Pancreas (tissue), 10 donors: ENCODE measurements at places on chromosomes 3 and 15. TPM values are rescaled to one million over a fixed set of nuclear protein-coding genes. Genes with fewer than 3 reads are reported as not detected.

The DPH3 gene
- total RNA-seq, result 4.1 TPM

The ETV5 gene
- 33.4 TPM for total RNA-seq

The PLA2G4D gene
- total RNA-seq, result not detected

The WDR49 gene
- 0.22 TPM for total RNA-seq

The GABRR3 gene
- total RNA-seq, result not detected

The PLIN1 gene
- total RNA-seq, result 0.47 TPM

The SYNPR gene
- total RNA-seq, result 1.4 TPM

The GOLGA8S gene
- 1.6 TPM for total RNA-seq

The ARPIN gene
- total RNA-seq, result 37.6 TPM

- peak; percentile 47 for DNase-seq
Observed at GRCh38 chr3:57803647-57804081, 47.6 kb downstream of the SLMAP start.

DNA sequence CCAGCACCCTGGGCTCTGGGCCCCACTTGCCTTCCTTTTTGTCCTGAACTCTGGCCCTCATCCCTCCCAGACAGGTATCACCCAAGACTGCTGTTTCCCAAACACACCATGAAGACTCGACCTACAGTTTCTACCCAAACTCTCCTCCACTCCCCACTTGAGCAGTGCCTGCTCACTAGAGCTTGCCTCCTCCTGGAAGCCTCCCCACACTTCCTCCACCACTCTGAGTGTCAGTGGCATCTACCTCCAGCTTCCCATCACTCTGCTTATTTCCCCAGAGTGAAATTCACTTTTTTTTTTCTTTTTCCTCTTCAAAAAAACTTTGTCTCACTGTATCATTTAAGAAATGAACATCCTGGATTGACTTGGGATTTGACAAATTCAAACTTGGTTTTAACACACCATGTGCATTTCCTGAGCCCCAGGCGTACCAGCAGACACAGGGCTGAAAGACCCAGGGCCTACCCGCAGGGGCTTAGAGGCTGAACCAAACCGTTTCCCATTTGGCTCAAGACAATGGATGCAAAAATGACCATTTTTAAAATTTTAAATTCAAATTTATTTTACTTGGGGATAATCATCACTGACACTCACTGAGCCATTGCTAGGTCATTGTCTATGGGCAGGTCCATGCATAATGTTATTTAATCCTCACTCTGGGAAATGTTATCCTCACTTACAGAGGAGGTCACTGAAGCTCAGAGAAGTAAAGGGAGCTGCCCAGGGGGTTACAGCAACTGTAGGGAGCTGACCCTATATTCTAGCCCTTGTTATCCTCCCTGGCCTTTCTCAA lies 62.3 kb downstream of the IQSEC1 start:
- no peak for DNase-seq

DNA sequence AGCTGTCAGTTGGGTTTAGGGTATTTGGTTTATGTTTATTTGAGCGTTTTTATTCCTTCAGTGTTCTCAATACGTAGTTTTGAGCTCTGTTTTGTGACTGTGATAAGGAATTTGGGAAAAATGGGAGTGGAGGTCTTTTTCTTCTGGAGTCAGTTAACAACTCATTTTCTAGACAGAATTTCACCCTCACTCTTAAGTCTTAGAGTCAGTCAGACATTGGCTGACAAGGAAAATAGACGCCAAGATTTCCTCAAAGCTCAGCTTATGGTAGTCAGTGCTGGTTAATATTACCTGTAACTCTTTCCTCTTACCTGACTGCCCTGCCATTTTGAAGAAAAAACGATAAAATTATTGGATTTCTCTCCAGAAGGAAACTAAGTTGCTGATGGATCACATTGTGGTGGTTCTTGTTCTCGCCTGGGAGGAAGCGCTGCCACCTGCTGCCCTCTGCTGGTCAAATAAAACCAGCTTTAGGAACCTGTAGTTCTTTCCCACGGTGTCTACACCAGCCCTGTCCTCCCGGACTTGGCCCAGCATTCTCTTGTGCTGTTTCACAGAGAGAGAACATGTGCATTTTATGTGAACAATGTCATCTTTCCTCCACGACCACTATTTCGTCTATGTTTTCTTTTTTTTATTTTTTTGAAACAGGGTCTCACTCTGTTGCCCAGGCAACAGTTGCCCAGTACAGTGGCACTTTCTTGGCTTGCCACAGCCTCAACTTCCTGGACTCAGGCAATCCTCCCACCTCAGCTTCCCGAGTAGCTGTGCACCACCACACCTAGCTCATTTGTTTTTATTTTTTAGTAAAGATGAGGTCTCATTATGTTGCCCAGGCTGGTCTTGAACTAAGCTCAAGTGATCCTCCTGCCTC lies 41.4 kb upstream of the UMPS start:
- DNase-seq, result peak; percentile 88

- DNase-seq, result no peak
Observed at GRCh38 chr3:100844063-100844936, 135.0 kb downstream of the TFG start.

DNA sequence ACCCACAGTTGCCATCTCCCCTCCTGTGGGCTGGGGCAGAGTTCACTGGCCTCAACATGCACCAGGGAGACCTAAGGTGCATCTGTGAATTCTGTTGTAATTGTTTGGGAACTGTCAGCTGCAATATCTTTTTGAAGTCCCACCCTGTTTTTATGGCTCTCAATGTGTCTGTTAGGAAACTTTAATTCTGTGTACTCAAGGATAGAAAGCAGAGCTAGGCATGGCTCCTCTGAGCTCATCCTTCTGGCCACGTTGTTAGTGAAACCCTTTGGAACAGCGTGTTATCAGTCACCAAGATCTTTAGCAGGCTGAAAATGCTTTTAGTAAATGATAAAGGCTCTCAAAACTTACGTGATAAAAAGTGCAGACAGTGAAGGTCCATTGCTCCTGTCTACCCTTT lies 33.6 kb upstream of the MTMR10 start:
- no peak for DNase-seq

- DNase-seq, result no peak
Observed at GRCh38 chr15:69531665-69532027, 79.0 kb downstream of the RPLP1 start.

DNA sequence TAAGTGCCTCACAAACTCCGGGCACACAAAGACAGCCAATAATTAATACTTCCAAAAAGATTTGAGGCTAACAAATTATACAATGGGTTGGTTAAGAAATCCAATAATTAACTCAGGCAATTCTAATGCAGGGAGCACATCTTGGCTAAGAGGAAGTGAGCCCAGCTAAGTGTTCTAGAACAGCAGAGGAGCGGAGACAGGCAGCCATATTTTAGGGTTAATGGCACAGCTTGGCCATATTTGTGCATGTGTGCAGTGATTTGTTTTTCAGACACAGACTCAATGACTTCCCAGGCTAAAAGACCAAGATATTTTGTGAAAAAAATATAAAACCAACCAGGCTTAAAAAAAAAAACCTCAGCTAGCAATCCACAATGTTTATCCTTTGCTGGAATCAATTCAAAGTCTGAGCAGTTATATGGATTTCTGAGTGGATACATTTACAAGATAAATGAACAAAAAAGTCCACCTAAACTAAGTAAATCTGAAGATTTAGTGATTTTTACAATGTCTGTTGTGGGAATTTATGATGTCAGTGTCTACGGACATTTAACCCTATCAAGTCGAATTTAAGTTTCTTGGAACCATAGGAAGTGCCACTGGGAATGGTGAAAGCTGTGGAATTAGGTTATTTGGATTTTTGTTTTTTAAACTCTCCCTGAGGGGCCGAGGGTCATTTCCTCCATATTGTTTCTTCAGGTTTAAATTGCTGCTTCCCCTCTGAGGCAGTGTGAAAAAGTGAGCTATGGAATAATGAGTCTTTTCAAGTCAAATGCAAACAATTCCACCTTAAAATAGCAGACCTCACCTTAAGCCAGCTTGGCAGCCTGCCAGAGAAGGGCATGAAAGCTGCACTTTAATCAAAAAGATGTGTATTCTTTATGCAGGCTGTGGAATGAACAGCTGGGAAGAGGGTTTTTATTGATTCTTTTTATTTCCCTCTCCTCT lies 413.7 kb upstream of the TBL1XR1 start:
- peak; percentile 92 for DNase-seq

GRCh38 chr15:101128221-101129015 lies 123.4 kb downstream of the CHSY1 start:
- no peak for DNase-seq

DNA sequence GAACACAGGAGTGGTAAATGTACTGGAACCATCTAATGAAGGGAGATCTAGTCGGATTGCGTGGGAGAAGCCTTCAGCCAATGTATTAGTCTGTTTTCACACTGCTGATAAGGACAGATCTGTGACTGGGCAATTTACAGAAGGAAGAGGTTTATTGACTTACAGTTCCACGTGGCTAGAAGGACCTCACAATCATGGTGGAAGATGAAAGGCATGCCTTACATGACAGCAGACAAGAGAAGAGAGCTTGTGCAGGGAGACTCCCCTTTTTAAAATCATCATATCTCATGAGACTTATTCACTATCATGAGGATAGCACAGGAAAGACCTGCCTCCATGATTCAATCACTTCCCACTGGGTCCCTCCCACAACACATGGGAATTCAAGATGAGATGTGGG lies 17.0 kb downstream of the HRG start:
- DNase-seq, result no peak

DNA sequence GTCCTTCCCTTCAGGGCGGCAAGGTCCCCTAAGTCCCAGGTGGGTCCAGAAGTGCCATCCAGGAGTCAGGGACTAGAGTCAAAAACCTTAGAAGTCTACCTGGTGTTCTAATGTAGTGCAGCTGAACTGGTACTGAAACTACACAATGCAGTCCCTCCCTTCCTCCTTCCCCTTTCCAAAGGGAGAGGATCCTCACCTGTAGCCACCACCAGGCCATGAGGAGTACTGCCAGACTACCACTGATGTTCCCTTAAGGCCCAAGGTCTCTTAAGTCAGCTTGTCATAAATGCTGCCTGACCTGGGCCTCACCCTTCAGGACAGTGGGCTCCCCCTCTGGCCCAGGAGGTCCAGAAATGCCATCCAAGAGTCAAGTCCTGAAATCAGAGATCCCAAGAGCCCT lies 98.9 kb downstream of the ULK4 start:
- no peak for DNase-seq

DNA sequence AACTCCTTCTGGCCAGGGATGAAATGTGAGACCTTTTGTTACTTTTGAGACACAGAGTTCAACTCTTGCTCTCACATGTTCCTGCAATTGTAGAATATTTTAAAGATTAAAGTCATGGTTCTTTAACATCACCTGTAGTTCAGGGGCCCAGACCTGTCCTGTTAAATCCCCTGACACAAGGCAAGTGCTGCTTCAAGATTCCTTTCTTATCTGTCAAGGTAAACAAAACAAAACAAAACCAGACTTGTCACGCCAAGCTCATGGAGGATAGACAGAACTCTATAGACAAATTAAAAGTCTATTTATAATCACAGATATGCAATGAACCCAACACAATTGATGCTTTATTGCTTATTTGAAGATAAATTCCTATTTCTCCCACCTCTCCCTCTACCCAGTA lies 48.6 kb upstream of the NEDD4 start:
- no peak for DNase-seq

DNA sequence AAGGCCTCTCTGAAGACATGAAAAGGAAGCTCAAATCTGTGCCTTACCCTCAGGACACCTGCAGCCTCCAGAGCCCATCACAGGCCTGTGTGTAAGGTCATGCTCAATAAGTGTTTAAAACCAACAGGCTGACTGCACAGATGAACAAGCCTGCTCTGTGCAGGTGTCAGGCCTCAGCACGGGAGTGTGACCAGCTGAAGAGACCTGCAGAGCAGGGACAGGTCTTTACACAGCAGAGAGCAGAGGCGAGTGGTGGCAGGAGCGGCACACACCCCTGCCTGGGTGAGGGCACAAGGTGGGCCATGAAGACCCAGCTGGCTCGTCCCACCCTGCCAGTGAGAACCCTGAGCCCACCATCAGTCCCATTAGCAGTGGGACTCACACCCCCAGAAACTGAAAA lies 56.9 kb downstream of the ROPN1B start:
- no peak for DNase-seq

- no peak for DNase-seq
Observed at GRCh38 chr3:15595955-15596354, 5.4 kb downstream of the HACL1 start.

DNA sequence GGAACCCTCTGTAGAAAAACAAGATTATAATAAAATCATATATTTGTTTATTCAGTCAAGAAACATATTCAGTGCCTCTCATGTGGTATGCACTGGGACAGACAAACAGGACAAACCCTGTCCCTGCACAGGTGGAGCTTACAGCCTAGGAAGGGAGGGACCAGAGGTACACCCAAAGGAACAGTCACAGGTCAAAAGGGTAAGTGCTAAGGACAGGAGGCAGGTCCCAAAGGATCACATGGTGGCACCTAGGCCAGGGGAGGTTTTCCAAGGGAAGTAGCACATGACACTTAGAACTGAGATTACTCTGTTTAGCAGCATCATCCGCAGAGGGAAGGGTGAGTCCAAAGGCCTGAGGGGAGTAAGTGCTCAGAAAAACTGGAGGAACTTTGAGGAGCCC lies 254.4 kb upstream of the ARRDC4 start:
- no peak for DNase-seq

- DNase-seq, result no peak
Observed at GRCh38 chr3:182618981-182619591, 174.2 kb upstream of the ATP11B start.

DNA sequence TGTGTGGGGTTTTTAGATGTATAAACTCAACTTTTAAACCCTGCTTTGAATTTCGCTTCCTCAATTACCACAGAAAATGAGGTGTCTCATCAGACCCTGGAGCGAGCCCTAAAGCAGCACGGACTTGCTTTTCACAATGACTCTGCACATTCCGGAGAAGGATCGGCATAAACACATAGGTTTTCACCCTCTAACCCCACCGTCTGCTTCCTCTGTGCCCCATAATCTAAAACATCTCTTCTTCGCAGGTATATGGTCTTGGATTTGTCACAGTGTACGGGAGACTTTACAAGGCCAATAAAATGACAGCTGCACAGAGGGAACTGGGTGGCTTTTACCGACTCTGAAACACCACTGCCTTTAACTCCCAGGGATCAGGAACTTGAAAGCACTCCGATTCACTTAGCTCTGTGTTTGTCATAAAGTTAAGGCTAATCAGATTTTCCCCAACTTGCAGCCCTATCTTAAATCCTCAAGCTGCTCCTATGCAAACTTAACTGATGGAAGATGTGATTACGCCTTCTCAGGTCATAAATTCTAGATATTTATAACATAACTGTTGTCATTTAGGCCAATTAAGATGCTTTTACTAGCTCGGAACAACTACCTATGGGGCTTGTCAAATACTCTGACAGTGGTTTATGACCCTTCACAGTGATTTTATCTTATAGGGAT lies 133.4 kb upstream of the WNT5A start:
- no peak for DNase-seq

GRCh38 chr3:186990277-186990676 lies 60.0 kb downstream of the ST6GAL1 start:
- DNase-seq, result no peak

- no peak for DNase-seq
Observed at GRCh38 chr3:57112206-57112605, 51.7 kb downstream of the SPATA12 start.
